ENCODE measurements at places on chromosomes 7 and 10.
A peak's percentile ranks its signal among the peaks of the same experiment; 100 is the strongest.

DNA sequence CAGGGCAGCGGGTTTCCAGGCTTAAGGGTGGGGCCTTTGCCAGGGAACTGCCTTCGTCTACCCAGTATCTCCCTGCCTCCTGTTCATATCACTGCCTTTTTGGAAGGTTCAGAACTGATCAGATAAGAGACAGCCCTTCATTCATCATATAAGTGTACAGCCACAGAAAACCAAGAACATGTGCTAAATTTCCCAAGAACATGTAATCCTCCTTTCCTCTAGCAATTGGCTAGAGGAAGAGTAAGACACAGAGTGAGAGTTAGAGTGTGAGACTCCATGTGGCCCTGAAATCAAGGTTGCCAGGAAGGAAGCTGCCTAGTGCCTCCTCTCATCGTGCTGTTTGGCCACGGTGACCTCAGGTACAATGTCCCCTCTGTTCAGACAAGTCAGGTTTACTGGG, 770.9 kb downstream of the TNS3 start:
- DNase-seq: no peak

- DNase-seq: no peak
Observed at GRCh38 chr10:31762316-31762715, 166.3 kb downstream of the ARHGAP12 start.

DNA sequence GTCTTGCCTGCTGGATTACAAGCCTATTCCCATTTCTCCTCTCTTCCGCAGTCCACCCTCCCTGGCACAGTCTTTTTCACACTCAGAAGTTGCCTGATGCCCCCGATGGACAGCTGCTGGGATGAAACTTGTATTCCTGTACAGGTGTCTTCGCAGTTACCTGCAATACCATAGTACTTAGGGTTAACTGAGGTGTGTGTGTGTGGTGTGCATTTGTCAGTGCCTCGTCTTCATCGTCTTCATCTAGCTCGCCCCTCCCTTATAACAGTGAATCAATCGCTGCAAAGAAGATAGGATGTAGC, 11.0 kb downstream of the NXPH1 start:
- no peak for DNase-seq

- DNase-seq: no peak
Observed at GRCh38 chr7:135734343-135734689, 6.3 kb upstream of the SLC13A4 start.

DNA sequence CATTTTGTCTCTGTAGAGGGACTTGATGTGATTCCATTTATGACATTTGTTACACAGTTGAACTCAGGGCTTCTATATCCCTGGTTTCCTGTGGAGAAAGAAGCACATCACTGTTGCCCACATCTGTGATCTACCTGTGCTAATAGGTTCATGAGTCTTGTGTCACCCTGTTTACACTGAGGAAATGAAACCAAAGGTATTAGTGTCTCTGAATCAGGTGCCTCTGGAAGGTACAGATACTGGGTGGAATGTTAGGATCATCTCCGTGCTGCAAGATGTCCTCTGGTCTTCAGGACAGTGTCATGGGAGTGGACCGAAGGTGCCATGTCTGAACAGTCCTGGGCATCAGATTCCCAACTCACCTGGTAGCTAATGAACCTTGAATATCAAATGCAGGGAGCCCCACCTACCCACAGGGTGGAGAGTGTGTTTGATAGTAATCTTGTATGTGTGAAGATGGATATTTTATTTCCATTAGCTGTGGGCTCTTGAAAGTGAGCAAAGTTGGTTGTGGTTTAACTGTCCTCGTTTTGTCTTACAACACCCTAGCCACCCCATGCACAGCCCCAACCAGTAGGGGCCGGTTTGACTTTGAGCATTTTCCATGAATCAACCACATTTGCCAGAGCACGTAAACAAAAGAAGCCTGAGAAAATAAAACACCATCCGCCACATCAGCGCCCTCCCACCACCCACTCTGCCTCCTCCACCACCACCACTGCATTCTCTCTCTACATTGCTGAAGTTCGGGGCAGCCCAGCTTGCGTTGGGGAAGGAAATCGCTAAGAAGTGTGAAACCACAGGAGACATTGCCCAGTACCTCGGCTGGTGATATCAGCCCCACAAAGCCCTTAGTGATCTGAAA, 40.7 kb downstream of the TARP start:
- peak; percentile 50 for DNase-seq

- DNase-seq: no peak
Observed at GRCh38 chr10:98074315-98074911, 44.0 kb upstream of the CRTAC1 start.

GRCh38 chr7:12415072-12415471, 11.4 kb upstream of the VWDE start:
- no peak for DNase-seq

DNA sequence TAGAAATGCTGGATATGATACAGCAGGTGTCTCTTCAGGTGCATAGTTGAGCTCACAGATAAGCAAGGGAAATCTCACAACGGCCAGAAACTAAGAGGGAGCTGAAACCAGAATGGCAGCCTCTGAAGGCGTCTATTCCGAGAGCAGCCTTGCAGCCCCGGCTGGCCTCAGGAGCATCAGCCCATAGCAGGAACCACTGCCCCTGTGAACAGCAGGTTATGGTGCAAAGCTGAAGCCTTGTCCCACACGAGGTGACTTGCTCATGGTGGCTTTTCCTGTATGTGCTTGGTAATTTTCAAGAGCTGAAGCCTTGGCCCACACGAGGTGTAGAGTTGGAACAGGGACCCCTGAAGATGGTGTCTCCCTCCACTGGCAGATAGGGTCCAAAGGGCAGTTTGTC, 33.2 kb downstream of the BNIP3 start:
- DNase-seq: no peak

- DNase-seq: no peak
Observed at GRCh38 chr10:129004398-129004797, 462.6 kb upstream of the MGMT start.

GRCh38 chr7:71511361-71511807, 379.4 kb downstream of the GALNT17 start:
- DNase-seq: no peak

DNA sequence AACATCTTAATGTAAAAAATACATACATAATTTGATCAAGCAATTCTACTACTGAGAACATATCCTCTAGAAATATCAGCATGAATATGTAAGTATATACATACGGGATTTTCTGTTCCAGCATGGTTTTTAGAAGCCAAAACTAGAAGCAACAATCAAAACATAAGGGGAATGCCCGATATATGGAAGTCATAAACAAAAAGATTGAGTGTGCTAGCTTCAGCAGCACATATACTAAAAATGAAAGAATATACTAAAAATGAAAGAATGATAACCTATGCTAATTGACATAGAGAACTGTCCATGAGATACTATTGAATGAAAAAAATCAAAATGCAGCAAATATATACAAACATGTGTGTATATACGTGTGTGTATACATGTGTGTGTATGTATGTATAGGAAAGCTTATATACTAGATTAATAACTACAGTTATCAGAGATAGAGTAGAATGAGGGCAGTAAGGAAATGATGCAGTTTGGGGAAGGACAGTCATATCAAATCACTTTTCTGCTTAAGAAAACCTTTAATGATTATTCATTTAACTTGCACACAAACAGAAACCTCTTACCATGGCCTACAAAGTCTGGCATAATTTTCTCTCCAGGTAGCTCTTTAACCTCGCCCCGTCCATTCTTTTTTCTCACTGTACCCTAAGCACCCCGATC, 72.9 kb downstream of the NPY start:
- DNase-seq: no peak

DNA sequence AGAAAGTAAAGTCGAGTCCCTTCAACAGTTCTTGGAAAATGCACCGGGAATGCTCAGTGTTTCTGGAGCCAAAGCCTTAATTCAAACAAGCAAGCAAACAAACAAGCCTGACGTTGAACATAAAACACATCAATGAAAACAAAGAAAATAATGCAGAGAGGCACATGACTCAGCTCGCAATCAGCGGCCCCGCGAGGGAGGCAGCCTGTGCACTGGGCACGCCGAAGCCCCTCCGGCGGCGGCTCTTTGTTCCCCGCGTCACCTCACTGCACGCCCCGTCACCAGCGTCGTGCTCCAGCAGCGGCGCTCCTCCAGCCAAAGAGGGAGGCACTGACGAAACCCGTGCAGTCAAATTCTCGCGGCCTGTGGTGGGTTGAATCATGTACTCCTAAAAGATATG, 151.5 kb downstream of the DNAJB6 start:
- DNase-seq: no peak

GRCh38 chr10:80909254-80909653, 371.6 kb downstream of the SH2D4B start:
- no peak for DNase-seq

DNA sequence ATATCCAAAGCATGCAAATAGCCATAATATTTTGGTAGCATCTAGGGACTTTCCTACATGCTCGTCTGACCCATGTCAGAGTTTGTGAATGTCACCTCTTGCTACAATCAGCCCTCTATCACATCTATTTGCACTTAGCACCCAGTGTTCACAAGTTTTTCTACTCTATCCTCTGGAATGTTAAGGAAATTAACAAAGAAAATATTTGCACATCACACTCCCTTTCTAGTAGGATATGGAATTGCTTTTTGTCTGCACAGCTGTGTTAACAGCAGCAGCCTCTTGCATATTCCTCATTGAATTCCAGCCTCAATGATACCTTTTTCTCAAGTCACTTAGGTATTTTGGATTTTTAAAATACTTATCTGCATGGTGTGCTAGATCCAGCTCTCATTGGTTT, 403.1 kb upstream of the SEMA3C start:
- no peak for DNase-seq

GRCh38 chr10:12401466-12401865, 52.1 kb downstream of the CAMK1D start:
- no peak for DNase-seq

- DNase-seq: no peak
Observed at GRCh38 chr10:102612964-102613275, 31.4 kb upstream of the TRIM8 start.

- no peak for DNase-seq
Observed at GRCh38 chr7:116653204-116653603, 18.8 kb upstream of the MET start.

GRCh38 chr10:128124813-128125403, 1.3 kb downstream of the MKI67 start:
- no peak for DNase-seq

- DNase-seq: no peak
Observed at GRCh38 chr10:79295563-79295962, 51.7 kb upstream of the PPIF start.

DNA sequence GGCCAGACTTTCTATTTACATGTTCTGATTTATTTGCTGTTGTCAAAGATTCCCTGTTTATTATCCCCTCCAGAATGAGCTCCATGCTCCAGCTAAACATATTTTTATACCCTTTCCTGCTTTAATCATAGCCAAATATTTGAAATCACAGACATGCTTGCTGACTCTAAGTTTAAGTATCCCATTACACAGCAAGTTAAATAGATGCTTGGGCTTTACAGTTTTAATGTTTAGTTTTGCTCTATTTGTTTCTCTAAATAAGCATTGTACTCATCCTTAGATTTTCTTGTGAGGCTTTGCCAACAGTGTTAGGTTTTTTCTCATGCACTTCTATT, 196.8 kb downstream of the TAX1BP1 start:
- no peak for DNase-seq

GRCh38 chr10:114996542-114996941, 58.5 kb downstream of the TRUB1 start:
- DNase-seq: no peak

DNA sequence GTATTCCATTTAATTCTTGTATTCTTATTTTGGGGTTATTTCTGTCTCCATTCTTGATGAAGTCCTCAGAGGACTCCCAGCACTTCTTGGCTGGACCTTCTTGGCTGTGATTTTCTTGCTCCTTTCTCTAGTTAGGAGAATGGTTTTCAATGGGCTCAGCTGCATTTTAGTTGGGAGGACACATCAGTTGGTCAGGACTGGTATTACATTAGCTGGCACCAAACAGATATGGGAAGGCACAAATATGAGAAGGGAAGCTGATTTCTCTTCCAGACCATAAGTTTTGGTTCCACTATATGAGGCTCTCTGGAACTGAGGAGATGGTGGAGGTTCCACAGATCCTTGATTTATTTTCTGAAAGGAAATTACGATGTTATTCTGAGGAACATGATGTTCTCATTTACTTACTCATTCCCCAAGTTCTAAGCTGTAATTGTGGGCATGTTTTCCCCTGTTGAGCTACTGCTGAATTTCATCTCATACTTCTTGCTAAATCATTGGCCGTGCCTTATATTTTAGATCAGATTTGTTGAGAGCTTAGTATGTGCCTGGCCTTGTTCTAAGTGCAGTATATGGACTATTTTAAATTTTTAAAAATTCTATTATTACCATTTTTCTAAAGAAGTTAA, 261.0 kb downstream of the THSD7A start:
- no peak for DNase-seq
